Stimulated activated effector memory CD8-positive, alpha-beta T cell treated with anti-CD3 and anti-CD28 coated beads, Interleukin-12 subunit alpha, Interleukin-12 subunit beta, amount 100 ng/mL, for 72 hours (primary cell): ENCODE measurements at places on chromosomes 2 and 18.

- no peak for DNase-seq
Observed at GRCh38 chr2:130391872-130392670, 36.2 kb downstream of the PTPN18 start.

- no peak for DNase-seq
Observed at GRCh38 chr2:112582314-112582746, 2.1 kb upstream of the CHCHD5 start.

- DNase-seq: no peak
Observed at GRCh38 chr2:79259959-79260358, 100.4 kb upstream of the REG3A start.

DNA sequence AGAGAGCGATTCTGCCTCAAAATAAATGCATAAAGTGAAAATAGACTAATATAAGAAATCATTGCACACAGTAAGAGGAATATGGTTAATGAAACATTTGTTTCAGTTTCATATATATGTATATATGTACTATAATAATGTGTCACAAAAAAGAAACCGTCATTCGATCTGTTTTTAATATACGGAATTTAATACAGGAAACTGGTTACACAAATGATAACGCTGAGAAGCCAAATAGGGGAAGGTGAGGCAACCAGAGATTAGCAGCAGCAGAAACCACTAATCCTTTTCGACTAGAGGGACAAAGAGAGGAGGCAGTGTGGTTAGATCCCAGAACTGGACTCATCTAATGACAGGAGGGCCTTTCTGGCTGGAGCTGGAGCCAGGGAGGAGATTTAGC, 64.2 kb upstream of the GREB1L start:
- DNase-seq: no peak

- no peak for DNase-seq
Observed at GRCh38 chr18:3103576-3103975, 90.6 kb upstream of the LPIN2 start.

DNA sequence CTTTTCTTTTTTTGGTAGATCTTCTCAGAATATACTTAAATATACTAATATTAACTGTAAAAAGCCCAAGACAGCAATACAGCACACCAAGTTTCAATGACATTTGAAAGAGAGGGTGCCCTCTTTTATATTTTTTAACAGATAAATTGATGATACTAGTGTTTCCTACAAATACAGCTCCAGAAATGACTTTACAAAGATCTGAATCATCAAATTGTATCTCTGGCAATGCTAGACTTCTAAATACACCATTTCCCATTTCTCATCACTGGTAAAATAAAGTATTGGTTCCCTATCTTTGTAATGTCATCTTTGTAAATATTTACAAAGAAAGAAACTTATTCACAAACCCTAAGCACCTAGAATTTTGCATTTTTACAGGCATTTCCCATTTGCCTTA, 281.3 kb downstream of the EXOC6B start:
- no peak for DNase-seq

- no peak for DNase-seq
Observed at GRCh38 chr18:25895518-25895917, 194.9 kb downstream of the SS18 start.

GRCh38 chr2:130727286-130727924, 1.5 kb upstream of the GPR148 start:
- DNase-seq: peak; percentile 97

- no peak for DNase-seq
Observed at GRCh38 chr2:152825834-152826233, 107.4 kb downstream of the ARL6IP6 start.

DNA sequence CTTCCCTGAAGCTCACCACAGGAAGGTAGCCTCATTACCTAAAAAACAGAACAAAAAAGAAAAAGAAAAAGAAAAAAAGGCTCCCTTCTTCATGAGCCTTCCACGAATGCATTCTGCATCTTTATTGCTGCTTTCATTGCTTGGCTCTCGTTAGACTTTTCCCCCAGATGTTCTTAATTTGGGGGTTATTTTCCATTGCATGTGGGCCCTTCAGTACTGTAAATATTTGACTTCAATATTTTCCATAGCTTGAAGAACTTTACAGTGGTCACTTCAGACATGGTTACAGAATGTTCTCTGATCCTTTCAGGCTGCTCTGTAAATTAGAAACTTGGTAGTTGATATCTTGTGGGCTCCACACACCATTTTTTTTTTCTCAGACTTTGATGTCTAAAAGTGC, 65.6 kb upstream of the COPS8 start:
- DNase-seq: no peak

DNA sequence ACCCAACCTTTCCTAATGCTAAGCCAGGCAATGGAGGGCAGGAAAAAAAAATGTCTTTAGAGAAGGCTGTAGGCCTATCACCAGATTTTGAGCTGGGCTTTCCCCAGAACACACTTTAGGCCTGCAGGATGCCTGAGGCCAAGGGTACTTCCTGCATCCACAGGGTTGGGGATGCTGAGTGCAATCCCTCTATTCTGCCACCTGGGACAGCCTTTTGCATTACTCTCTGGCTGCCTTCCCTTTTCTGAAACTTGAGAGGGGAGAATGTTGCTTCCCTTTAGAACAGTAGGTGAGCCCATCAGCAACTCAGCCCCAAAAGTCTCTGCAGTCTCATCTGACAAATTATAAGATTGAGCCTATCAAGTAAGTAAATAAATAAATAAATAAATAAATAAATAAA, 195.2 kb downstream of the SLC8A1 start:
- DNase-seq: no peak

GRCh38 chr2:67650291-67651133, 253.4 kb downstream of the ETAA1 start:
- DNase-seq: no peak

DNA sequence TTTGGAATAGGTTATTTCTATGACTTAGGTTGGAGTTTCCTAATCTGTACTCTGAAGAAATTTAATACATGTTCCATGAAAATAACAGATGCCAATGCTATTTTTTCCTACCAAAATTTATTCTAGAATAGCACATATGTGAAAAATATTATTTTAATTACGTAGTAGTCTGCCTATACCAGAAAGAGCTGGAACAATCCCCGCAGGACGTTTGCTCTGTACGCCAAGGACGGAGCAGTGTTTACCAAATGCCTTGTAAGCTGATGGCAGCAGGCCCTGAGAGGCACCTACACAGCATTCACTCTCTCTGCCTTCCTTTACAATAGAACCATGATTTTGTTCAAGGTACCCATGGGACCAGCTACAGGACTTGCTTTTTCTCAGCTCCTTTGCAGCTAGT, 16.8 kb upstream of the SLC1A4 start:
- no peak for DNase-seq

- no peak for DNase-seq
Observed at GRCh38 chr2:162327134-162327769, 8.8 kb upstream of the IFIH1 start.

DNA sequence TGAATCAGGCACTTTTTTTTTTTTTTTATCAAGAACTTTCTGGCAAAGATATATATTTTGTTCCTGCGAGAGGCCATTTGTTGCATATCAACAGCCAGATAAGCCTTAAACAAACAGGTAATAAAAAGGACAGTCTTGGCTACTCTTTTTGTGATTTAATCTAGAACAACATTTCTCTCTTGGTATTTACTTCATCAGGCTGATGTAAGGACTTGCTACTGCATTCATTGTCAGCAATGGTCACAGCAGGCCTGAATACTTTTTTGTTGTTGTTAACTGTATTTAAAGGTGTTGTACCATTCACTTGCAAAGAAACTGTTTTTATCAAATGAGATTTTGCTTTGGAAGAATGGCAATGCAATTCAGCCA, 683.8 kb downstream of the IRS1 start:
- DNase-seq: no peak

GRCh38 chr18:79680100-79680879, 687 bp downstream of the CTDP1 start:
- peak; percentile 47 for DNase-seq

GRCh38 chr2:99886418-99886817, 256.0 kb downstream of the AFF3 start:
- DNase-seq: no peak

DNA sequence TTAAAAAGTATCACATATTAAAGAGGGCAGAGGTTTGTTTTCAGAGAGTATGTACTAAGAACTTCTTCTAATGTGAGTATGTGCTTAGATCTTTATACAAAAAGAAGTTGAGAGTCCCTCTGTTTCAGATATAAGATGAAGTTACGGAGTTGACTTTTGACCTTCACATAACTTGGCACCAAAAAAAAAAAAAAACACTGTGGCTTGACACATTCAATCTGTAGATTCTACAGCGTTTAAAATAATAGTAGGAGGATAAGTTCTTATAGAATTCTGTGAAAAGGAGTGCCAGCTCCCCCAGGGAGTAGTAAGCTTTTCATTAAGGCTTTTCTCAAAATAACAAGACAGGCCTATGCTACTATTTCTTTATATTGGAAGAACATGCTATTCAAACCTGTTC, 105.4 kb upstream of the LRP1B start:
- no peak for DNase-seq

DNA sequence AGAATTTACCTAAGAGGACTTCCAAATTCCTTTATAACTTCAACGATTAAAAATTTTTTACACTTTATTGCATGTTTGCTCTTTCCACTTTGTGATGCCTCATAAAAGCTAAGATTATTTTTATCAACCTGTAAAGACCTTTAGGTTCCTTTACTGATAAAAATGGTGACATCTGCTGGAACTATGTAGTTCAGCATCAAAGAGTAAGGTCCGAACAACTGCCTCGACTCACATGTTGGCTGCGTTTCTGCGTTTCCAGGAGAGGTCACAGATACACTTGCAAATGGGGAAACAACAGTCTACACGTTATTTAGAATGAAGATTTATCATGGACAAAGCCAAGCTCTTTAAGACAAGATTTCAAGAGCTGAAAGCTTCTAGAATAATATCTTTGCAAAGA, 18.8 kb upstream of the TMX3 start:
- DNase-seq: no peak

DNA sequence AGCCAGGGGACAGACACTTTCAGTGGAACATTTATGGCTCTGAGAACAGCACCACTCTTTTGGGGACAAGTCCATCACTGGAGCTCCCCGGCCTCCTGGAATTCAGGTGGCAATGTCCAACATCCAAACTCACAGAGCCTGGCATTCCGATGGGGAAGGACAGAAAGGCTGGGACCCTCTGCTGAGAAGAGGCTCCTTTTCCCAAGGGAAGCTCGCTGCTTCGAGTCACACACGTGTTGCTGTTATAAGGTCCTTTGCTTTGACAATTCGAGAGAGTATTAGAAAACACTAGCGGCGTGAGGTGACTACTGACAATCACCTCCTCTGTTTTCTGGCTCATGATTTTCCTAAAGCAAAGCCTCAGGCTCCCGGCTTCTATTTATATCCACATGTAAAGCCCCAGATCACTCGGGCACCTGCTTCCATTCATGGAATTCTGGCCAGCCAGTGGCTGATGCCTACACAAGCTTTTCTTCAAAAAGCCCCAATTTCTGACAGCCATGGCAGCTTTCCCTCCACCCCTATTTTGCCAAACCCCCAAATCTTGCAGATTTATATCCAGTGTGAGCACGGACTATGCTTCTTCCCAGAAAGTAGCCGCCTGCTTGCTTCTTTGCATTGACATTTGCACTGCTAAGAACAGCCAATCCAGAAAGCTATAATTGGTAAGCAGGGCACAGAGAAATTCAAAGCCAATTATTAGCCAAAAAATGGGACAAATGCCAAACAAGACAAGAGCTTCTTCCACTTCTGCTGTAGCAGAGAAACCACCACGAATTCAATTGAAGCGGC, 67.3 kb downstream of the NDUFA10 start:
- no peak for DNase-seq

- DNase-seq: no peak
Observed at GRCh38 chr2:138503087-138503442, 1.5 kb downstream of the SPOPL start.

- no peak for DNase-seq
Observed at GRCh38 chr2:105919191-105919811, 174.6 kb downstream of the NCK2 start.

DNA sequence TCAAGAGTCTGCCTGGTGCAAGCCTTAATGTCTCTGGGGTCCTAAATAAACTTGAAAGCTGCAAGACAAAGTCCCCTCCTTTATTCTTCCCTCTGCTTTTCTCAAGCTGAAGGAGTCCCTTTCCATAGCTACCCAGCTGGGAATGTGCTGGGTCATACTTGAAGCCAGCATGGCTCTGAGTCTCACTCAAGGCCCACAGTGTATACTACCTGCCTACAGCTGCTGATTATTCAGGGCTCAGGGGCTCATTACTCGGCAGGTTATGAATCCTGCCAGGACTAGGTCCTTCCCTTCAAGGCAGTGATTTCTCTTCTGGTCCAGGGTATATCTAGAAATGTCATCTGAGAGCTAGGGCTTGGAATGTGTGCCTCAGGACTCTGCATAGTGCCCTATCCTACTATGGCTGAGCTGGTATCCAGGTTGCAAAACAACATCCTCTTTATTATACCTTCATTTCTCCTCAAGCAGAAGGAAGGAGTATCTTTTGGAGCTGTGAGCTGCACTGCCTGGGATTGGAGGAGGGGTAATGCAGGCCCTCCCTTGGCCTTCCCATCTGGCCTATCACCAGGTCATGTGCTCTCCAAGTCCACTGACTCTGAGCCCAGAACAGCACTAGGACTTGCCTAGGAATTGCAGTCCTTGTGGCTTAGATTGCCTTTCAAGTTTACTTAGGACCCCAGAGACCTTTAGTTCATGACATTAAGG, 22.3 kb downstream of the IL1RN start:
- DNase-seq: no peak

DNA sequence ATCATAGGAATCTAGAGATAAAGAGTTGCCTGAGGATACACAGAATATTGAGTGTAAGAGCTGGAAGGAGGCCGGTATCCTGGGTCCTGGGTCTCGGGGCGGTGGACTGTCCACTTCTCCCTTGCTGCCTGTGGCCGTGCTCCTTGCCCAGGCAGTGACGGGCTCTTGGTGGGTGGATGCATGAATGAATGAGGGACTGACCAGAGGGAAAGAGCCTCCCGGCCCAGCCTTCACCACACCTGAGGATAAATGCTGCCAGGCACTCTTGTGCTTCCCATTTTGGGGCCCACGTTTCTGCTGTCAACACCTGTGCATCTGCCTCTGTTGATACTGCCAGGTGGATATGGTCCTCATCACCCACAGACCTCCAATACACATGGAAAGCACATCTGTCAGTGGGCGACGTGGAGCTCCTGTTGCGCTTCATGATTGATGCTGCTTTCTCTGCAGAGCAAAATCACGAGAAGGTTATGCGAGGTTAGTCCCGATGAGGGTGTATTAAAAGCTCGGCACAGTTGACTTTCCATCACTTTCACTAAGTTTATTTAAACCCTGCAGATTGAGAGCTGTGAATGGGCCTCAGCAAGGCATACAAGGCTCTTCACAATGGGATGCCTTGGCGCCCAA, 211.4 kb downstream of the LDLRAD4 start:
- no peak for DNase-seq

GRCh38 chr18:38602341-38602740, 1036.7 kb upstream of the CELF4 start:
- no peak for DNase-seq

- no peak for DNase-seq
Observed at GRCh38 chr18:78738076-78738690, 241.4 kb upstream of the SALL3 start.

DNA sequence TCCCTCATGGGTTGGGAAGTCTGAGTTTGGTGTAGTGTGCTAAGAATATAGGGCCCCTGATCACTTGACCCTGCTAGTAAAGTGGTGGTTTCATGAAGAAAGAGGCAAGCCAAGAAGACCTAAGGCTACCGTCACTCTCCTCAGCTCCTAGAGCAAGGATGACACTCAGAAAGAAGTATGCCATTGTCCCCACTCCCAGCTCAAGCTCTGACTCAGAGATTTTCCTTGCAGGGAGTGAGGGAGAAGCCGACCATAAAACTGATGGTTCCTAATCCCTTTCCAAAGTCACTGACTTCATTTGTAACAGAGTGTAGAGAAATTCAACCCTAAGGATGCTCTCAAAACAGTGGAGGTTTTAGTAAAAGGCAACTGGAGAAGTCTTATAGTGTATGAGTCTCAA, 80.9 kb downstream of the ICA1L start:
- no peak for DNase-seq
